ENCODE measurements at places on chromosomes 5 and 9.

DNA sequence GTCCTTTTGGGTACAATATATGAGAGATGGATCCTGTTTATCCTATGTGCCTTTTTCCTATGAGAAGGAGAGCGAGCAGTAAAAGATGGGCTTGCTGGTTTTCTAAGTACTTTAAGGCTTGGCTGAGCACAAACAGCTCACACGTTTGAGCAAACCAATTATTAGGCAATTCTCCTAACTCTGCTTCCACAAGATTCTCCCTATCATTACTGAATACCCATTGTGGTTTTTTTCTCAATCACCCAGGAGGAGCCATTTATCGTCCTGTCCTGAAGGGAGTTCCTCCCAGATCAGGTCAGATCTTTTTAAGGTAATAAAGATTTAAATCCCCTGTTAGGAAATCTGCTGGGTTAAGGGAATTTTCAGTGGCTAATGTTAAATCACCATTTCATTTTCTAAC is 19.4 kb upstream of the C1QTNF3 start:
- no peak for DNase-seq

DNA sequence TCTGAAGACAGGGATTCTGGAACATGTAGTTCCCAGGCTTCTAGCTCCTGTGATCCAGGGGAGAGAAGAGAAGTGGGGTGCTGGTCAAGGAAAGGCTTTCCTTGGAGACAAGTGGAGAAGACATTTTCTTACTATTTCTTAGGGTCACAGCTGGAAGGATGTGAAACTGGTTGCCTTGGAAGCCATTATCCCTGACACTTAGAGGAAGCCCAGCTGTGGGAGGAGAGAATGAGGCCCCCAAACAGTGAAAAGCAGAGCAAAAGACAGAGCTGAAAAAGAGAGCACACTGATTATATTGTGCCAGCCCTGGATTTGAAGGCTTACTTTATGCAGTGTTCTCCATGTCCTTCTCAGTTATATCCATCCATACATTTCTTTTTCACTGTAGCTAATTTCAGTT is 17.5 kb upstream of the SHB start:
- no peak for DNase-seq

DNA sequence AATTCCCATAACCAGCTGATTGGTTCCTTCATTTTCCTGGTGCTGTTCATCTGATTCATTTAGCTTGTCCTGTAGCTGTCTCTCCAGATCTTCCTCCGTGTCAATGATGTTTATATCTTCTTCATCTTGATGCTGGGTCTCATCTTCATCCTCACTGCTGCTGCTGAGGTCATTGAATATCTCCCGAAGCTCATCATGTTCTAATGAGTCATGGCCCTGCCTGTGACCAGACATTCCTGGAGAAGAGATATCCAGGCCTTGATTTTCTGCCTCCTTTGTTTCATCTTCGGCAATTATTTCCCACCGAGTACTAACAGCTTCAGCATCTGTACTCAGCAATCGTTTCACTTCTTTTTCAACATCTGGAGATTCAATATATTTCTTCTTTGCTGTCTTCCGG is 1.4 kb downstream of the TAF7 start:
- DNase-seq: no peak

DNA sequence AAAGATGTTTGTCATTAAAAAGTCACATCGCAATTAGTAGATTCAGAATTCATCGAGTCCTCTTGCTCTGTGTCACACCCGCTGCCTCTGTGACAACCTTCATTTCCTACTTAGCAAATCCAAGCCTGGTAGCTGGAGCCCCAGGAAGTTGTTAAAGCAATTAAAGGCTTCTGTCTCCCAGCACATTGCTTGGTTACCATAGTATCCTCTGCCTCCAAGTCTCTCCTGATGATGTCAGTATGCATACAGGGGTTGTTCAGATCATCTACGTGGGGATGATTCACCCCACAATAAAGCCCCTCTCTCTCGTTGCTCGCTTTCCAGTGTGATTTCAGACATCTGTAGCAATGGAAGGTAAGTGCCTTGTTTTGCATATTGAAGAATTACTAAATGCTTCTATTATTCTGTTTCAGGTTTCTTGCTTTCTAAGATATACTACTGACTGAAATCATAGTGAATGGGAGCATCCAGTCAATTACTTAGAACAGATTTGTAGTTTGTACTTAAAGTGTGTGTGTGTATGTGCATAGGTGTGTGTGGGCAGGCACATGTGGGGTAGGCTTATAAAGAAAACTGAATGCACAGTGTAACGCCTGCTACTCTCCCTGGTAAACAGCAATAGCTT is 52.9 kb downstream of the PAM start:
- no peak for DNase-seq

DNA sequence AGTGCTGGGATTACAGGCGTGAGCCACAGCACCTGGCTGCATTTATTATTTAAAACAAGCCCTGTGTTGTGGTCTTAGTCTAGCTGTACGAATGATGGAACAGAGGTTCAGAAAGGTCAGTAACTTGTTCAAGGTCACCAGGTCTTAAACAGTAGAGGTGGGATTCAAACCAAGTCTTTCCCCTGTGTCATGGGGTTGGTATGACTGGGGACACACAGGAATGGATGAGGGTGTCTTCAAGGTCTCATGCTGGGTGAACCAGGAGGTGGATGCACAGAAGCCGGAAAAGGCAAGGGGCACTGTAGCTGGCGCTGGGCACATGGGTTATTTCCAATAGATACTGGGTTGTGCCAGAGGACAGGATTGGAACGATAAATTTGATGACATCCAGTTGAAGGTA is 32.2 kb upstream of the TJP2 start:
- DNase-seq: no peak

DNA sequence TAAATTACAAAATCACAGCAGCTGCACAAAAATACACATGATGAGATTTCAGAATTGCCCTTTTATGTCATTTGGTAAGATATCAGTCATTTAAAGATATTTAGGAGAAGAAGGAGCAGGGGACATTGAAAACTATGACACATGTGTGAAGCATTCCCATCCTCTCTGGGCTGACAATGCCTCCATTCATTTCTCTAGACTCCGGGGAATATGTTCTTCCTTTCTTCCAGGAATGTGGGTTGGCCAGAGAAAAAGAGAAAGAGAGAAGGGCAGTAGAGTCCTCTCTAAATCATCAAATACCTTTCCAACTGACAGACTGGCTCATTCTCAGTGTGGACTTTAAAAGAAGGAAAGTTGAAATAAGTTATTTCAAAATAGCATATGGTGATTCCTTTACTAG is 205.6 kb upstream of the ADAMTSL1 start:
- no peak for DNase-seq

DNA sequence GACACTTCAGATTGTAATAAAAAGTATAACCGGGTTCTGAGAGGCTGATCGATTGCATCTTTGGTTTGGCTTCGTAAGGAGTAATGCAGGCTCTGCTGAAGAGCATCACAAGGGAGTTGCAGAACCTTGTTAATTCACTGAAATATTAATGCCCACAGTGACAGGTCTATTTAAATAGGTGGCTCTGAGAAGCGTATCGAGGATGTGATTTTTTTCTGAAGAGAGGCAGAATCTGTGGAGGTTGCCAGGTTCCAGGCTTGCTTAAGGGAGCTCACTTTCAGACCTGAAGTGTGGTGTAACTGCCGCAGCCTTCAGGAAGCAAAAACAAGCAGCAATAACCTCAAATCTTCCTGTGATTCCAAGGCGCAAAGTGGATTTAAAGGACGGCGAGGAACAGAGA is 80.3 kb downstream of the ANKRD33B start:
- no peak for DNase-seq

DNA sequence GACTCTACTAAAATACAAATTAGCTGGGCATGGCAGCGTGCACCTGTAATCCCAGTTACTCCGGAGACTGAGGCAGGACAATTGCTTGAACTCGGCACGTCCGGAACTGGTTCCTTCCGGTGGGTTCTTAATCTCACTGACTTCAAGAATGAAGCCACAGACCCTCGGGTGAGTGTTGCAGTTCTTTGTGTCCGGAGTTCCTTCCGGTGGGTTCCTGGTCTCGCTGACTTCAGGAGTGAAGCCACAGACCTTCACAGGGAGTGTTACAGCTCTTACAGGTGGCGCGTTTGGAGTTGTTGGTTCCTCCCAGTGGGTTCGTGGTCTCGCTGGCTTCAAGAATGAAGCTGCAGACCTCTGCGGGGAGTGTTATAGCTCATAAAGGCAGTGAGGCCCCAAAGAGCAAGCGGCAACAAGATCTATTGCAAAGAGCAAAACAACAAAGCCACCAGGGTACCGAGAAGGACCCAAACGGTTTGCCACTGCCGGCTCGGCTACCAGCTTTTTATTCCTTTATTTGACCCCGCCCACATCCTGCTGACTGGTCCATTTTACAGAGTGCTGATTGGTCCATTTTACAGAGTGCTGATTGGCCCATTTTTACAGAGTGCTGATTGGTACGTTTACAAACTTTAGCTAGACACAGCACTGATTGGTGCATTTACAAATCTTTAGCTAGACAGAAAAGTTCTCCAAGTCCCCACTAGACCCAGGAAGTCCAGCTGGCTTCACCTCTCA is 28.6 kb upstream of the SLC6A19 start:
- DNase-seq: no peak

GRCh38 chr9:70283848-70284247 is 25.1 kb downstream of the SMC5 start:
- DNase-seq: no peak

DNA sequence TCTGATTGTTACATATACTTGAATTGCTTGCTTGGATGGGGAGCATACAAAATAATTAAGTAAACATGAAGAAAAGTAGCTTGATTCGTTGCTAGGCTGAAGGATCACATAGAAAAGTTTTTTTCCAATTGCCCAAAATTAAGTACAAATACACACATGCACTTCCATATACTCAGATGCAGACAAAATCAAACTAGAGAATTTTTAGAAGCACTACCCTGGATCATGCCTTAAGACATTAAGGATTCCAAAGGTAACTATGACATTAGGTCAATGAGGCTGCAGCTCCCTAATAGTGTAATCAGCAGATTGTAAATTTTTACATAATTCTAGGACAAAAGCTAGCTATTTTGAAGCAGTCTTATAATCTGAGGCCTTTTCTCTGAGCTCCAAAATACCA is 216.9 kb upstream of the TMEM161B start:
- DNase-seq: no peak

DNA sequence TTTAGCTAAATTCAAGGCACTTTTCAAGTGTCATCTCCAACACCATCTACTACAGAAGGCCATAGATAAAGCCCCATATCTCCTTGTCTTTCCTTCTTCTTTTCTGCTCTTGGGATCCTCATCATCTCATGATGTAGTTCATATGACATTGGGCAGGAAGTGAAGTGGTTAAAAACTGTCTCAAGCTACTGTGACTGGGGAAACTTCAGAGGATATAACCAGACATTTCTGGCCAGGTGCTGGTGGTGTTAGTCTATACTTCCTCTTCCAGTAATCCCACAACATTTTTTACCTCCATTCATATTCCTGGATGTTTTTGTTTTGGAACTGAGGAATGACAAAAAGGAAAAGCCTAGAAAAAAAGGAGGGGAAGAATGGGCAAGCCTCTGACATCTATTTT is 188.7 kb downstream of the LURAP1L start:
- no peak for DNase-seq

DNA sequence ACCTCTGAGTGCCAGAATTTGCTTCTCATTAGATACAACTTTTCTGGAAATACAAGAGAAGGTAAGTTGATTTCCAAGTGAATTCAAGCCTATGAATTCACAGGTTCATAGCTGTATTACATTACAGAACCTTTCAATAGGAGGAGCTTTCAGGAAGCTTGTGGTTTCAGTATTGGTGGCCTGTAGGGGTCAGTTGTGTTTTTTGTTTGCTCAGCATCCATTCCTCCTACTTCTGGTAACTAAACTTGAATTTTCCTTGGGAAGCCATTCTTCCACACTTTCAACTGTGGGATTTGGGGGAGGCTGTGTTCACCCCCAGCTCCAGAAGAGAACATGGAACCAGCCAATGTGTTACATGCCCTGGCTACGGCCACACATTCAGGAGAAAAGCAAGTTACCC is 5.6 kb upstream of the CYSTM1 start:
- no peak for DNase-seq

DNA sequence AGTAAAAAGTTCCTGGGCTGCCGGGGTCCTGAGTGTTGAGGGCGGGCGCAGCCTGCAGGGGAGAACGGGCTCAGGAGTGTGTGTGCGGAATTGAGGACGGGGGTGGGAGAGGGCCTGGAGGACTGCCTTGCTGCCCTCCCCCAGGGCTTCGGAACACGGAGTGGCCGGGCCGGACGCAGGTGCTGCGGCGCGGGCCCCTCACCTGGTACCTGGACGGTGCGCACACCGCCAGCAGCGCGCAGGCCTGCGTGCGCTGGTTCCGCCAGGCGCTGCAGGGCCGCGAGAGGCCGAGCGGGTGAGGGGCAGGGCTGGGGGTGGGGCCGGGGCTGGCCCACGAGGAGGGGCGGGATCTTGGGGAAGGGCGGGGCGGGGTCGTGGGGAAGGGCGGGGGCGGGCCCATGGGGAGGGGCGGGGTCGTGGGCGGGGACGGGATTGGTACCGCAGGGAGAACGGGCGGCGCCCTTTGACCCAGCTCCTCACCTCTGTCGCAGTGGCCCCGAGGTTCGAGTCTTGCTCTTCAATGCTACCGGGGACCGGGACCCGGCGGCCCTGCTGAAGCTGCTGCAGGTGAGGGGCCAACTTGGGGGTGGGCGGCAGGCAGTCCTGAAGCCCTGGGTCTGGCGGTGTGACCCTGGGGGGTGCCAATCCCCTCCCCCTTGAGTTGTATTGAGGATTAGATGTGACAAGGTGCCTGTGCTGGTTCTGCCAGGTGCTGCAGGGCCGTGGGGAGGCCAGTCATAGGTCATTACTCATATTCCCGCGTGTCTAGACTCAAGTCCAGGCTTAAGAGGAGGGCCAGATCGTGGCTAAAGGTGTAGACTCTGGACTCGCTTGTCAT is 7.1 kb downstream of the FPGS start:
- no peak for DNase-seq

GRCh38 chr5:106796081-106796480 is 874.7 kb downstream of the EFNA5 start:
- DNase-seq: no peak

GRCh38 chr9:114591291-114591787 is 3.8 kb downstream of the ATP6V1G1 start:
- no peak for DNase-seq

DNA sequence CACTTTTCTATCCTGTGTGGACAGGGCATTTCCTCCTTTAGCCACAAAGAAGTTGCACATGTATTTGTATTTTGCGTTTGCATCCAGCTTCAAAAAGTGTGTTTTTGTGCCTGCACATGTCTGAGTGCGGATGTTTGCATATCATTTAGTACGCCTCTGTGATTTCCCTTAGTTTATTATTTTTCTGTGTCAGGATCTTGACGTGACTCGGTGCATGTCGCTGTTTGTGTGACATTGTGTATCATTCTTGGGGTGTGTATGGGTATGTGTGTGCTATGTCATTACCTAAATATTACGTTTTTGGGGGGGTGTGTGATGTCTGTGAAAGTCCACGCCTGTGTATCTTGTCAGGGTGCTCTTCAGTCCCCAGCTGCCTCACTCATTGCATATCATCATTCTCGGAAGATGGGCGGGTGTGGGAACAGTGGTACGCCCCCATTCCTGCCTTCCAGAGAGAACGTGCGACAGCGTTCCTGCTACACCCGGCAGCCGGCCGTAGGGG is 416 bp upstream of the PAIP2 start:
- no peak for DNase-seq

DNA sequence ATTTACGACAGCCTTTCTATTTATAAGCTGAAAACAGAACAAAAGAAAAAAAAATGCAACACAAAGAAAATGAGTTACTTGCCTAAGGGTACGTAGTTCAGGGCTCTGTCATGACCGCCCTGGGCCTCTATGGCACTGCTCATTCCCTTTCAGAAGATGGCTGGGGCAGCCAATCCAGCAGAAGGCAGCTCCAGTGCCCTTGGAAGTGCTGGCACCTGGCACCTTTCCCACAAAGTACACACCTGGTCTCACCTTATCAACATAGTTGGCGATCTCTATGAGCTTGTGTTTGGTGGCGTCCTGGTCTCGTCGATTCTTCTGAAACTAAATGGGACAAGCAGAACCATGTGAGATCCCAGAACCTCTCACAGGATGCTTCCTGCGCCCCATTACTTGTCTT is 53.2 kb downstream of the NIPAL4 start:
- no peak for DNase-seq
